A375 (cell line): ENCODE measurements at places on chromosomes 11 and 22. TPM values are rescaled to one million over a fixed set of nuclear protein-coding genes. Genes with fewer than 3 reads are reported as not detected.

The HIRA gene
- total RNA-seq: 14.0 and 15.8 TPM in 2 replicates

The LIPT2 gene
- total RNA-seq: 6.6 and 7.7 TPM in 2 replicates

The TRIM48 gene
- total RNA-seq: not detected in 2 replicates

The VPREB1 gene
- total RNA-seq: not detected in 2 replicates

The OR52M1 gene
- not detected in 2 replicates for total RNA-seq

The MPZL2 gene
- total RNA-seq: not detected in 2 replicates

The MAPK11 gene
- total RNA-seq: 6.8 and 7.5 TPM in 2 replicates

The OR51B2 gene
- 0.85 and 1.4 TPM in 2 replicates for total RNA-seq

The PARVA gene
- total RNA-seq: 11.8 TPM in 2 replicates

The FOLR3 gene
- total RNA-seq: not detected in 2 replicates

The KRTAP5-11 gene
- total RNA-seq: not detected in 2 replicates

The CCDC89 gene
- 0.08 TPM in 1 of 2 replicates, not detected in the other for total RNA-seq

The CCDC81 gene
- total RNA-seq: 0.19 and 0.40 TPM in 2 replicates

The SYT12 gene
- 0.11 and 0.19 TPM in 2 replicates for total RNA-seq

The MYBPC3 gene
- total RNA-seq: not detected in 2 replicates

The MRGPRX3 gene
- 0.15 and 0.90 TPM in 2 replicates for total RNA-seq

The FUT4 gene
- total RNA-seq: not detected in 2 replicates

The ASRGL1 gene
- total RNA-seq: 15.8 and 22.9 TPM in 2 replicates

The UBQLNL gene
- total RNA-seq: not detected in 2 replicates

The SCN4B gene
- 0.13 TPM in 1 of 2 replicates, not detected in the other for total RNA-seq

The IRAG1 gene
- 0.08 and 0.19 TPM in 2 replicates for total RNA-seq

The SCGB1A1 gene
- not detected in 2 replicates for total RNA-seq

The APOBEC3H gene
- 0.40 and 2.1 TPM in 2 replicates for total RNA-seq

The UPB1 gene
- 0.03 and 0.04 TPM in 2 replicates for total RNA-seq

The PLA2G6 gene
- total RNA-seq: 19.7 and 20.1 TPM in 2 replicates

The CFAP68 gene
- total RNA-seq: 30.2 and 41.3 TPM in 2 replicates

The APOL1 gene
- 1.4 and 1.9 TPM in 2 replicates for total RNA-seq

The LAYN gene
- total RNA-seq: not detected in 2 replicates

The TEX12 gene
- not detected in 2 replicates for total RNA-seq

The OR8D1 gene
- total RNA-seq: not detected in 2 replicates

The USH1C gene
- total RNA-seq: not detected in 2 replicates

The GAL3ST3 gene
- 0.30 and 0.34 TPM in 2 replicates for total RNA-seq

The PHLDA2 gene
- total RNA-seq: 37.1 and 48.4 TPM in 2 replicates
